NCI-H460 (cell line): ENCODE measurements at places on chromosomes 3 and 15. TPM values are rescaled to one million over a fixed set of nuclear protein-coding genes. Genes with fewer than 3 reads are reported as not detected.

The NR1I2 gene
- 0.12 TPM in 1 of 2 replicates, not detected in the other for total RNA-seq

The CFAP91 gene
- not detected in 2 replicates for total RNA-seq

GRCh38 chr3:115518100-115518852 is 105.0 kb upstream of the GAP43 start:
- no peak for DNase-seq

GRCh38 chr3:143002727-143003126 is 1.4 kb downstream of the U2SURP start:
- DNase-seq, result no peak

DNA sequence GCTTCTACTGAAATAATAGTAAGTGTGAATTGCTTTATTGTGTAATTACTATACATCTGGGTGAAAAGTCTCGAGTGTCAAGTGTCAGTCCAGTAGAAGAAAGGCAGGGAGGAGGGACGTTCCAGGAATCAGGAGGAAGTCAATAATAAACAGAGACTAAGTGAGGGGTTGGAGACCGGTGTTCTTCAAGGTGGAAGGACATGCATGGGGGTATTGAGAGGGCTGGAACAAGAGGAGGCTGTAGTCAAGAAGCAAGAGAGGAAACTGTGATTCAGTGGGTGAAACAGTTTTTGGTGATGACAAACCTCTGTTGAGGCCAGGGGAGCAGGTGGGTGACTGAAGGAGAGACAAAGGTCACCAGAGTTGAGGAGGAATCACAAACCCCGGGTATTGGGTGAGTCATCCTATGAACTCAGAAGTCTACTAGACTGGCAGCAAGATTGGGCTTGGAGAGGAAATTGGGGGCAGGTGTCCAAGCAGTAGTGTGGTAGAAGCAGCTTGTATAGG is 11.6 kb upstream of the SCAMP5 start:
- DNase-seq, result no peak

DNA sequence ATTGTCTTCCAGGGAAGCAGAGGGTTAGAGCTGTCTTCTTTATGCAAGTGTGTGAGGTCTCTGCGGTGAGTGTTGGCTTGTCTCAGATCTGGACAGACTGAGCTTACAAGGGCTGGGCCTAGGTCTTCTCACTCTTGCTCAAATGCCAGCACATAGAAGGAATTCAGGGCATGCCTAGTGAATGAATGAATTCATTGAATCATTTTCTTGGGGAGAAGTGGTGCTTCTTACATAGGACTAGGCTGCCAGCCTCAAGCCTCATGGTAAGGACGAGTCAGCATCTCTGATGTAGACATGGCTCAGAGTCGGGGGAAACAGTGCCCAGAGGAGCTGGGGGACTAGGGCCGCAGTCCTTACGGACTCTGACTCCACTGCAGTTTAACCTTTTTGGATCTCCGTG is 17.2 kb downstream of the MKRN2 start:
- DNase-seq, result no peak

DNA sequence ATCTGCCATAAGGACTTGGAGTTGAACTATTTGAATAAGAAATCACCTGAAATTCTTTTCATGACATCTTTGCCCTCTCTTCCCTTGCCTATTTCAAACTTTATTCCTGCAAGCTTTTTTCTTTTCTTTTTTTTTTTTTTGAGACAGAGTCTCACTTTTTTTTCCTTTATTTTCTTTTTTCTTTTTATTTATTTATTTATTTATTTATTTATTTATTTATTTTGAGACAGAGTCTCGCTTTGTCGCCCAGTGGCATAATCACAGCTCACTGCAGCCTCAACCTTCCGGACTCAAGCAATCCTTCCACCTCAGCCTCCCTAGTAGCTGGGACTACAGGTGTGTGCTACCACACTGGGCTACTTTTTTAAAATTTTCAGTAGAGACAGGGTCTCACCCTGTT is 369.3 kb upstream of the ATP11B start:
- DNase-seq, result no peak

DNA sequence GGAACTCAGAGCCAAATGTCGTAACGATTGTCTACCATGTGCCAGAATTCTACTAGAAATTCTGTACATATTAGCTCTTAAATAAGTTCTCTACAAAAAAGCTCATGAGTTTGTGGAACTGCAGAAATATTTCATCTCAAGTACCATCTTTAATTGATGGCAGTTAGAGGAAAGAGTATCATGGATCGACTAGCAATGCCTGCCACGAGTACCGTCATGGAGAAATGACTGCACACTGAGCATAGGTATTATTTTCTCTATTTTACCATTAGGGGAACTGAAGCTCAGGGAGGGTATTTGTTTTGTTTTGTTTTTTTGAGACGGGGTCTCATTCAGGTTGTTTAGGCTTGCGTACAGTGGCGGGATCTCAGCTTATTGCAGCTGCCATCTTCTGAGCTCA is 2.8 kb downstream of the RPUSD3 start:
- no peak for DNase-seq
